ENCODE measurements at places on chromosomes 2 and 18.

- DNase-seq: peak; percentile 78
Measured at GRCh38 chr2:46298522-46299353, 1.5 kb downstream of the EPAS1 start.

GRCh38 chr2:145095641-145096435 is 575.9 kb upstream of the ZEB2 start:
- DNase-seq: peak; percentile 78

DNA sequence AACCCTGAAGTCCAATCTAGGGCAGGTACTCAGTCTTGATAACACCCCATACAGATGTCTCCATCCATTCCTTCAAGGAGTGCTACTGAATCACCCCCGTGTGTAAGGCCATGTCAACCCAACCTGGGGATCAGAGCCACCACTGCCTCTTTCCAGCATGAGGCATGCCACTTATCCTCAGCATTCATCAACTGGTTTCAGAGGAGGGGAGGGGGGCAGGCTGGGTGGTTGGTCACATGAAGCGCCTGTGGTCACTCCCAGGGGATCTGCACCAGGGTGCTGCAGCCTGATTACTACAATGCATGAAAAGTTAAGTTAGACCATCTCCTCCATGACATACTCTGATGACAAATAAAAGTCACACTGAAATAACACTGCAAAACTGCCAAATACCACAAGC is 65.0 kb downstream of the UXS1 start:
- no peak for DNase-seq

GRCh38 chr2:232761301-232761907 is 15.0 kb downstream of the KCNJ13 start:
- DNase-seq: no peak

DNA sequence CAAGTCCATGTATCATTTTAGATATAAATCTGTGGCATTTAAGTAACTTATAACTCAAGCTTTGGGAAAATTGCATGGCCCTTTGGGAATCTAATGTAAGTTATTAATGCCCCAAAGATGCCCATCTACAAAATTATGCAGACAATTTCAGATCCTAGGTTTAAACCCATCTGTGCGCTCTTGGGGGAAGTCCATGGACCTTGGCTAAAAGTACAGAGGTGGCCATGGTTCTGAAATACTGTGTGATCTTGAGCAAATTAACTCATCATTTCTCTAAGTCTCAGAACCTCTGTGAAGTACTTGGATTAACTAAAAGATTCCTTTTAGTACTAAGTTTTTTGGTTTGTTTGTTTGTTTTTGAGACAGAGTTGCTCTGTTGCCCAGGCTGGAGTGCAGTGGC is 19.5 kb downstream of the INPP1 start:
- no peak for DNase-seq

GRCh38 chr18:58117786-58118403 is 73.9 kb downstream of the NEDD4L start:
- DNase-seq: peak; percentile 88

- DNase-seq: no peak
Measured at GRCh38 chr2:211347328-211347727, 790.9 kb downstream of the CPS1 start.

- no peak for DNase-seq
Measured at GRCh38 chr2:62733546-62733945, 28.0 kb downstream of the EHBP1 start.

DNA sequence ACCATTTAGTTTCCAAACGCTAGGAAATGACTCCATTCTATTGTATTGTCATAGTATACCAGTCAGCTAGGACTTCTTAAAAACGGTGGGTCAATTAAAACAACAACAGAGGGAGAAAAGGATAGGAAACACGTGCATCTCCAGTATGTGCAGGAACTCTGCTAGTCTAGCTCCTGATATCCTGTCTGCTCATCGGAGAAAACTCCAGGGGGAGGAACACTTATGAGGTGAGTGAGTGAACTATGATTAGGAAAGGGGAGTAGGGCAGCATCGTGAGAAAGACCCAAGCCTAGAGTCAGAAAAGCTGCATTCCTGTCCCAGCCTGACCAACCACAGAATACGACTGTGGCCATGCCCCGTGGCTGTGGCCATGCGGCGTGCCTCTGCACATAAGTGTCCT is 34.2 kb downstream of the DTNB start:
- no peak for DNase-seq

- no peak for DNase-seq
Measured at GRCh38 chr2:121565389-121566250, 34.9 kb downstream of the RNU4ATAC start.

DNA sequence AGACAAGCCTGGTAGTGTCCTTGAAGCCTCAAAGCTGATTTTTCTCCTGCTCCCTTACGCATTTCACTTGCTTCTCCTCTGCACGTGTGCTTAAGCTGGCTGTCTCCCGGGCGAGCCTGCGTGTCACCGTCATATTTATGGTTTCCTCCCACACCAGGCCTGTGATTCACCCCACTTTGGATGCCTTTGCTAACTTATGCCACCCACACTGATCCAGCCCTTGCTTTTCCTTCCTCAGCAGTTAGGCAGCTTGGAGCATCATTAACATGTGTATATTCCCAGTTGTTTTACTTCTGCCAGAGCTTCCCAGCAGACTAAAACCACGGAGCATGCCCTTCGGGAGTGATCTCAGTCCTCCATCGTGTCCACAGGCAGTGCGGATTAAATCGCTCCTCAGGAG is 2.2 kb downstream of the ST3GAL5 start:
- DNase-seq: peak; percentile 97

Data from inflammatory macrophage treated with lipopolysaccharide for 4 hours (primary cell).